ENCODE measurements at places on chromosomes 5 and 9. TPM values are rescaled to one million over a fixed set of nuclear protein-coding genes. Genes with fewer than 3 reads are reported as not detected.

The KIF3A gene
- 10.1 TPM for total RNA-seq

The MCCC2 gene
- 21.8 TPM for total RNA-seq

The SLC34A3 gene
- not detected for total RNA-seq

The LCP2 gene
- total RNA-seq, result not detected

The LAMC3 gene
- 2.1 TPM for total RNA-seq

The IGFBPL1 gene
- 0.43 TPM for total RNA-seq

The IL31RA gene
- 2.0 TPM for total RNA-seq

The PCDHA12 gene
- total RNA-seq, result under 0.01 TPM

The PHF24 gene
- total RNA-seq, result not detected

The HMMR gene
- 1.3 TPM for total RNA-seq

The NR4A3 gene
- total RNA-seq, result 0.43 TPM

The IL13 gene
- total RNA-seq, result not detected

The FAM169A gene
- 0.57 TPM for total RNA-seq

The ARSK gene
- 8.8 TPM for total RNA-seq

The PCDHB15 gene
- total RNA-seq, result 0.14 TPM

The ARSI gene
- total RNA-seq, result 54.7 TPM

The DNAJA1 gene
- 105 TPM for total RNA-seq

The C9 gene
- total RNA-seq, result 0.44 TPM

The LCN15 gene
- total RNA-seq, result not detected

The GZMA gene
- total RNA-seq, result not detected

The ENC1 gene
- 219 TPM for total RNA-seq

The SOX30 gene
- total RNA-seq, result not detected

The TMEM167A gene
- total RNA-seq, result 41.4 TPM

The IL3 gene
- total RNA-seq, result not detected

The RNF183 gene
- not detected for total RNA-seq

The MCIDAS gene
- total RNA-seq, result not detected

The RPP25L gene
- total RNA-seq, result 17.3 TPM

The GPX3 gene
- total RNA-seq, result 28.9 TPM

The SLC31A1 gene
- 102 TPM for total RNA-seq

The FBP1 gene
- not detected for total RNA-seq

The NDST1 gene
- 93.8 TPM for total RNA-seq

The IL4 gene
- total RNA-seq, result not detected

The HAVCR1 gene
- total RNA-seq, result 0.88 TPM

The SLC23A1 gene
- not detected for total RNA-seq

The HAPLN1 gene
- total RNA-seq, result 1.1 TPM

The SLC6A7 gene
- under 0.01 TPM for total RNA-seq

The TNFSF8 gene
- not detected for total RNA-seq

The OTP gene
- not detected for total RNA-seq

The SOHLH1 gene
- not detected for total RNA-seq

The TSSK1B gene
- total RNA-seq, result 0.57 TPM

All from placental pericyte (primary cell).